Lower lobe of right lung (tissue), 2 donors: ENCODE measurements at places on chromosomes 2 and 18.
A peak's percentile ranks its signal among the peaks of the same experiment; 100 is the strongest.

DNA sequence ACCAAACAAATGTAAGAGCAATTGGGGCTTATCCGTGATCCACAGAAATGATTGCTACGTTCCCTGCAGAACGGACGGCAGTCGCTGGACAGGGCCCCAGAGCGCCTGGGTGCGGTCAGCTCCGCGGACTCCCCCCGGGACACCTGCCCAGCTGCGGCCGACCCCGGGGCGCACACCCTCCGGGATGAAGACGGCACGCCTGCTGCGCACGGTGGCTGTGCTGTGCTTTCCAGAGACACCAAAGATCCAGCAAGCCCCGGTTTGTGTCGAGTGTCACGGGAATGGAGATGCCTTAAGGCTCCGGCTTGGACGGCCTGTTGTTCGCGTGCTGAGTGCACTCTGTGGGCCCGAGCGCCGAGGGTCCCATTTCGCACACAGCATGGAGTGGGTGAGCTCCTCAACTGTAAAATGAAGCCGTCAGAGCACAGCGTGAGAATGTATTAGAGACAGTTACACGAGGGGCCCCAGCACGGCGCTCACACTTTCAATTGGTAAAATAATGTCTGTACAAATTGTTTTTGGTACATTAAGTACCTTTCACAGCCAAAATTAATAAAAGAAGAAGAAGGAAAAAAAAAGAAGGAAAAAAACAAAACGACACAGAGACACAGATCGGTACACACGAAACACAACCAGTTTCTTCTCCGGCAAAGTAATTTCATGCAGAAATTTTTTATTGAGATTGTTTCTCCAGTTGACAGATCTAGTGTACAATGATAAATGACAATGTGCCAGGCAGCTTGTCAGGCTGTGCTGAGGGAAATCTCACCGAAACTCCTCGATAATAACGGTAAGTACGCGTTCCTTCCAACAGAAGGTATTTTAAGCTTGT, 615.8 kb upstream of the SALL3 start:
- no peak for DNase-seq

DNA sequence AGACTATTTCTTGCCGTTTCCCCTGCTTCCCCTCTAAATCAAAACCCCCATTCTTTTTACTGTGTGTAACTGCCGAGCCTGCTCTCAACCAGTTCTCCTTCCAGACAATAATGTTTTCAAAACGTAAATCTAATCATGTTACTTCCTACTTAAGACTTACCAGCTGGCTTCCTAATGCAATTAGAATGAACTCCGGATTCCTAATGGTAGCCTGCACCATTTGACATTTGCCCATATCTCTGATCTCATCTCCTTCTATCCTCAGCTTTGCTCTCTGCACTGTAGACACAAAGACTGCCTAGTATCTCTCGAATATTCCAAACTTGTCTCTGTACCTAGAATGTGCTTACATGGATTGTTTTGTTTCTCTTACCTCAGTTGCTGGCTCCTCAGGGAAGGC, 12.9 kb downstream of the TTL start:
- no peak for DNase-seq

GRCh38 chr18:62862466-62862865, 147.1 kb downstream of the PHLPP1 start:
- no peak for DNase-seq

- no peak for DNase-seq
These were observed 559.9 kb upstream of the ID2 start for GRCh38 chr2:8121826-8122513.

- DNase-seq = peak; percentile 88
These were observed 109.1 kb downstream of the SMAD7 start for GRCh38 chr18:48841381-48842258.

- DNase-seq = no peak
These were observed 142.7 kb upstream of the KLHL14 start for GRCh38 chr18:32915516-32915915.

GRCh38 chr2:15784886-15785801, 155.2 kb upstream of the MYCN start:
- no peak for DNase-seq

DNA sequence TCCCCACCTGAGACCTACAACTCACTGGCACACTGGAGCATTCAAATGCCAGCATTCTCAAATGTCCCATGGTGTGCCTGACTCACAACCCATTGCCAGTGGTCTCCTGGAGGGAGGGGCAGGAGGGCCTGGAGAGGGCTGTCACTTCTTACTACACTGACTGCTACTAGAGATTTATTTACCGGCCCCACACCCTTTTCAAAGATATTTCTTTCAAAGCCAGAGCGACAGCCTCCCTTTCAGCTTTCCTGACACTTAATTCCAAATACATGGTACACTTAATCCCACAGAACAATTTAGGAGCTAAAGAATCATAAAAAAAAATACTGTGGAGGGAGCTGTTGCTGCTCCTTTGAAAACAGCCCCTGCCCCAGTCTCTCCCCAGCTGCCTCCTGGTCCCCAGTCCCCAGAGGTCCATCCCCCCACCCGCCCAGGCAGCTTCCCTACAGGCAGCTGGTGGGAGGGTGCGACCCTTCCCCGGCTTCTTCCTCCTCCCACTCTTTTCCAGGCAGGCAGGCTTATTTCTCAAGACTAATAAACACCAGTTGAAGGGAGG, 129.1 kb upstream of the SMAD2 start:
- no peak for DNase-seq

GRCh38 chr2:112915300-112916144, 4.6 kb downstream of the IL37 start:
- DNase-seq = no peak

GRCh38 chr2:105880637-105881036, 135.9 kb downstream of the NCK2 start:
- no peak for DNase-seq

DNA sequence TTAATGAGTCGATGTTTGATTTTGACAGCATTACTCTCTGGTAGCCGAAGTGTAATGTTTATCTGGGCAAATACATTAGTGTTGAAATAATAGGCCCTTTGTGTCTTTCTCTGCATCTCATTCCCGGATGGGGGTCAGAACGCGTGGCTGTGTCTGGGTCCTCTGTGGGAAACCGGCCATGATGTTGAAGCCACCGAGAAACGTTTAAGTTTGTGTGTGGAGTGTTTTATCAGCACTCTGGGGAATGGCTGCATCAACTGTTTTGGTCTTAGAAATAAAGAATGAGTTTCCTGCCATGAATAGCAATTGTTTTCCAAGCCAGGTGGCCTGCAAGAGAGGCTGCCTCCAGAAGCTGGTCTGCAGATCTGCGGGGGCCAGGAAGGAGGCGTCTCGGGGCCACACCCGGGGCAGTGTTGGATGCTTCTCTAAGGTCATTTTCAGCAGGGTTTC, 69.7 kb downstream of the RNF144A start:
- no peak for DNase-seq

DNA sequence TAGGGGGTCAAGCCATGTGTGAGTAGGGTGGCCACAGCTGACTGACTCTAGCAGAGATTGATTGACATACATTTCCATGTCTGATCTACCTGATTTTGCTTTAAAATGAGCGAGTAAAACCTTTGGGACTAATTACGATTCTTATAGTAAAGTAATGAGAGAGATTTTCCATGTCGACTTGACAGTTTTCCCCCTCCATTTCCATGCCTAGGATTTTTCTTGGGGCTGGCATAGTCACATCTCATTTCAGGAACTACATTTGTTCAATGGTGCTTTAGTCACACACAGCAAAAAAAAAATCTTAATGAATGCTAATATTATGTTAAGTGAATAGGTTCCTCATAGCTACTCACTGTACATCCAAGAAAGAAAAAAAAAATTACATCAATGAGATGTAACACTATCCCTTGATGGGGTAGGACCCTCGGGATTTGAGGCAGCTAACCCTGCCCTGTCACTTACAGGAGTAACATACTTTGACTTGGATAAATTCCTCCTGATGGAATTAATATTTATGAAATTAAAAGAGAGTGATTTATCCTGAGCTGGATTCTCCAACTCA, 690.9 kb downstream of the TDRD15 start:
- no peak for DNase-seq

GRCh38 chr2:102975996-102976975, 214.5 kb downstream of the TMEM182 start:
- DNase-seq = no peak

- DNase-seq = no peak
These were observed 106.9 kb upstream of the THOC1 start for GRCh38 chr18:374721-375168.

DNA sequence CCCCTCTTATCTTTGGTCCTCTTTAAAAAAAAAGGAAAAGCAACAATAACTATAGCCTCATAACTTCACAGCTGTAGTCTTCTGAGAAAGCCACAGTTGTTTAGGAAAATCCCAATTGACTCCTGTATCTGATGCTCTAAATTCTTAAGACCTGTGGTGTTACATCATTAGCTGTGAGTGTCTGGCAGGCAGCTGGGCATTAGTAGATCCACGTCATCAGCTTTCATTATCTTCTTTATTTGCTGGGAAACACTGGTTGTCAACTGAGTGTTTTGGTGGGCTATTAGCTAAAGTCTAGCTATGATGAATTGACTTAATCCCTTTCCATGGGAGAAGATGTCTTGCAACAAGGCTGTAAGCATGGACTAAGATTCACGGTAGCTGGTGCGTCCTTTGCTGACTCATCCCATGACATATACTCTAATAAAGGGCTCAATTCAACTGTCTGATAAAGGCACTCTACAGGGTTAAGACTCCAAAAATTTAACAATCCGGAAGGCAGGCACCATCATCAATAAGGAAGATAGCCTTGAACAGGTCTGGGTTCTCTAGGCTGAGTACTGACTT, 517.2 kb downstream of the PLCL1 start:
- no peak for DNase-seq

DNA sequence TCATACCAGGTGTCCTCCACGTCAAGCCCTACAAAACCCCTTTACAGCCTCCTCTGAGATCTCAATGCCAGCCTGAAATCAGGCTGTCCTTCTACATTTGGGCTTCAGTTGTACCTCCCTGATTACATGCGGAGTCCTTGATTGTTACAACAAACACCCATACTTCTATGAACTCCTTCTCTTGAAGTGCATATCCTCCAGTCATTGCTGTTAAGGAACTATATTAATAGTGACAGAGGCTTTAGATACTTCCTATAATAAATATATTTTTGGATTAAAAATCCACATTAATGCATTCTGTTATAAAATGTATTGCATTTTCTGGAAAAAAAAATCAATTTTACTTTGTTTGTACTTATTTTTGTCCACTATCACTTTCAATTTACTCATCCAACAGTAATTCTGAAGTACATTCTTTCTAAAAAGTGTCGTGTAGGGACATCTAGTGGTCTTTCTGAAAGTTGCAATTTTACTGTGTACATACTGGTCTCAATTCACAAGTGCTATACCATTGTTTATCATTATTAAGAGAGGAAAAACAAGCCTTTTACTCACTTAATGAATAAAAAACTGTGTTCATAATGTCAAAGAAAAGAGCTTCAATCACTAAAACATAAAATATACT, 316.4 kb downstream of the DSEL start:
- DNase-seq = no peak

DNA sequence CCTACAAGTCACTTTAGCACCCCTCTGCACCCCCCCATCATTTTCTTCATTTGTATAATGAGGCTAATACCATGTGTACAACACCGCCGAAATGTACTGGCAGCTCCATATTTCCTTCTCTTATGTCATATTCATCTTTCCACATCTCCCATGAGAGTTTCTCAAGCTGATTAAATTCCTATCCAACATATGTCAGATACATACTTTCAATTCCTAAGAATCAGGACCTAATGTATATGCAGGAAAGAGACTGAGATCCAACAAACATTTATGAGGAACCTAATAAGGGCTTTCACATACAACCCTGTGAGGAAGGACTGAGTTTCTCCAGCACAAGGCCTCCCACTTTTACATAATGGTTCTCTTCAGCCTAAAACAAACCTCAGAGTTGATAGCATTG, 41.9 kb downstream of the PRKD3 start:
- DNase-seq = no peak

- DNase-seq = no peak
These were observed 86.0 kb downstream of the CAPN13 start for GRCh38 chr2:30721241-30721640.

GRCh38 chr2:85353876-85354285, 447 bp downstream of the RETSAT start:
- peak; percentile 66 for DNase-seq

- DNase-seq = no peak
These were observed 103.0 kb upstream of the TEX51 start for GRCh38 chr2:126795656-126796055.

GRCh38 chr18:55073834-55074233, 114.6 kb upstream of the CCDC68 start:
- no peak for DNase-seq

DNA sequence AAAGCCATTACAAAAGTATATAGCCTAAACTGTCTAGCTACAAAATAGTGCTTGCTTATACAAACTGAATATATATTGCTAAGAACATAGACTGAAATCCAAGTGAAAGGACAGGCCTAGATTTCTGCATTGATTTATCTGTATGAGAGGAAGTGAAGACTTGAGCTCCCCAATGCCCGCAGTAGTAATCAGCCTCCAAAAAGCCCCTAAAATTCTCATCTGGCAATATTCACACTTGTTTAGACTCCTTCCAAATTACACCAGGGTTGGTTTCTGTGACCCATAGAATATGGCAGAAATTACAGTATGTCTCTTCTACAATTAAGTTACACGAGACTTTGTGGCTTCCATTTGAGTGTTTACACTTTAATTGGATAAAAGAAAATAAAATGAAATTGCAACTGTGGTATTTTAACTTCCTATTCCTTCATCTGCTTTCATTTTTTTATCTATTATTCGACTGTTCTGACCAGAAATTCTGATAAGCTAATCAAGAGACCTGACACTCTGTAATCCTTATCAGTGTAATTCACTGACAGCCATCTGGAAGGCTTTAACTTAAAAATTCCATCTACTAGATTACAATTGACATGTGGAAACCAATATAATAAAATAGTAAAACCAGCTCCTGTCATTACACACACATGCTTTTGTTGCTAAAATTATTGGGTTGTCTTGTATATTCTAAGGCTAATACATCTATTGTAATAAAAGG, 21.1 kb downstream of the ABCB11 start:
- DNase-seq = no peak

DNA sequence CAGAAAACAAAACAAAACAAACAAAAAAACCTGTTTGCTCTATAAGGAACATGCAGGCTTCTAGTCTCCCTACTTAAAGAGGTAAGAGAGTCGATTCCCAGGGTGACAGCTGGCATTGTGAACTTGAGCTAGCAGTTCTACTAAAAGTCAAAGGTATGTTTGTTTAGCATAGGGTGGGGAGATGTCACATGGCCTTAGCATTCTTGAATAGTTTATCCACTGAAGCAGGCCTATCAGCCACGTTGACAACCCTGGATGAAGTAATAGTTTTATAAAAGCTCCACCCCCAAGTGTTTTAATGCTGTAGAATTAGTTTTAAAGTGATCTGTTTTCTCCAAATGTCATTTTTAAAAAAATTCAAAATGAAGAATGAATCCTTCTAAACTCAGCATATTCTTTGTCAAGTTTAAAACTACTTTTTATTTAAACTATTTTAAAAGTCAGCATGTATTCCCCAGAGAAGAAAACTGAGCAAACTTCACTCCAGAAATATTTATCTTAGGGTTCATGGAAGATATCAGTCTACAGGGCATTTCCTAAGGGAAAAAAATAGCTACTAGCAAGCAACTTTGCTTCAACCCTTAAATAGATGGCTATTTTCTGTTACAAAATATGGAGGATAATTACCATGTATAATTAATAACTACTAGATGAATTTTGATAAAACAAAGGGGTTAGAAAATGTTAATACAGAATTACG, 1.7 kb downstream of the MYOM1 start:
- no peak for DNase-seq
